ENCODE measurements at places on chromosomes 5 and 9.
A peak's percentile ranks its signal among the peaks of the same experiment; 100 is the strongest.

- no peak for DNase-seq
These were observed 128.6 kb downstream of the SPATA31D1 start for GRCh38 chr9:82117026-82117811.

GRCh38 chr5:170854566-170854965 is 7.3 kb upstream of the RANBP17 start:
- no peak for DNase-seq

- peak; percentile 78 for DNase-seq
These were observed 8.7 kb downstream of the CCL21 start for GRCh38 chr9:34701023-34701768.

DNA sequence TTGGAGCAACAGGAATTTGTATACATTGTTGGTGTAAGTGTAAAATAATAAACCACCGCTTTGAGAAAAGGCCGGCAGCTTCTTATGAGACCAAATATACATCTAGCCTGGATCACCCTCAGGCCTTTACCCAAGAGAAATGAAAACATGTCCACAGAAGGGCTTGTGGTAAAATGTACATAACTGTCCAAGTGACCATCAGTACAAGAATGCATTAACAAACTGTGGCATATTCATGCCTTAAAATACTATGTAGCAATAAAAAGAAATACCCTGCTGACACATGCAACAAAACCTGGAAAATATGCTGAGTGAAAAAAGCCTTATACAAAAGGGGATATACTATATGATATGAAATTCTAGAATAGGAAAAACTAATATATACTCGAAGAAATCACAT is 311.9 kb upstream of the TRPC7 start:
- no peak for DNase-seq

DNA sequence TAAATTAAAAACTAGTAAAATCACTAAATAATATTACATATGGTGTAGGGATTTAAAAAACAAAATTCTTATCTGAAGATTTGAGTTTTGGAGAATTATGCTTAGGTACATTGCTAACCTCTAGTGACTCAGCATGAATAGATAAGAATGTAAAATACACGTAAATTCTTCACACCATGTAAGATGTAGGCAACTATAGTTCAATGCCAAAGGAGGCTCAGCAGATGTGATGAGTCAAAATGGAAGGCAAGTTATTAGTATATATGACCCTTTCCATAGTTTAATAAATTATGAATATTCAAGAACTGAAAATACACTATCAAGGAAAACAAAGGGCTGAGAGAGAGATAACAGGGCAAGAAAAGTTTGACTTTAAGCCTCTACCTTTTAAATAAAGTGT is 79.0 kb downstream of the MRPS30 start:
- no peak for DNase-seq

DNA sequence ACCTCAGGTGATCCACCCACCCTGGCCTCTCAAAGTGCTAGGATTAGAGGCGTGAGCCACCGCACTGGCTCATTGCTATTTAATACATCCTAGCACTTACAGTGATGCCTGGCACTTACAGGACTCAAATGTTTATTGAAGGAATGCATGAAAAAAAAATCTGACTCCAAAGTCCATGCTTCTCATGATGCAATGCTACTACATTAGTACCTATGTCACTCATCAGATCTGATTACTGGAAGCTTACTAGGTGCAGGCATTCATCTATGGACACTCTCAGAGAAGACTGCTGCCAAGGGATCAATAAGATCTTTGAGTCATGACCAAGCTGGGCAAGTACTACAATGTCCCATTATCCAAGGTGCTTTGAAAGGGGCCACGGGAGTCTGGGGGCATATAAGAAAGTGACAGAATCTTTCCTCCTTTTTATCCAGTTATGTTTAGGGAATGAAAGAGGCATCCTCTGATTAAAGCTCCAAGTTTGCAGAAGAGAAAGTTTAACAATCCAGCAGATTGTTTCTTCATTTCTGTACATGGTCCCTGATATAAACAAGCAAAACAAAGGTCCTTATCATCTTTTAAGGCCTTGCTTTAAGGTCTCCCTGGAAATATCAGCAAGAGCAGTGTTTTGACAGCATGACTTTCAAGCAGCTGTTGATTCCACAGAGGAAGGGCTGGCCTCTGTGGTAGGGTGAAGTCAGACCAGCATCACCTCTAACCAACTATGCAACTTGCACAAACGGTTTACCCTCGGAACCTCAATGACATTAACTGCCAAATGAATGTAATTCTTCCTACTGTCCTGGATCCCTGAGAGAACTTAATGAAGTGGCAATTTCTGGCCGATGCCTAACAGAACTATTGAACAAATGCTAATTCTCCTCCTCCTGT is 35.9 kb downstream of the ARPC5L start:
- no peak for DNase-seq

DNA sequence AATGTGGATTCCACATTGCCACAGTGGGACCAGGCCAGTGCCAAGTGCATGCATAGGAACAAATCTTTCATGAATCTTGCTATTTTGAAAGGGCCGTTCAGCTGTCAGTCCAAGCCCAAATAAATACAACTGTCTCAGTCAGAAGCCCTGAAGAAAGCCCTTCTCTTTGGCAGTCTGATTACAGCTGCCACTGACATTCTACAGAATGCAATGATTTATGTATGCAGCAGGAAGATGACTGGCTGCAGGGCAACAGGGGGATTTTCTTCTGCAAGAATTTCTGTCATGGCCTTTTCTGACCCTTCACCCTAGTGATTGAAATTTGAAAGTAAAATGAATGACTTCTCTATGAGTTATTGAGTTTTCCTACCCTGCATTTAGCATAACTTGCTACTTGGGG is 86.7 kb upstream of the FER start:
- DNase-seq, result no peak

DNA sequence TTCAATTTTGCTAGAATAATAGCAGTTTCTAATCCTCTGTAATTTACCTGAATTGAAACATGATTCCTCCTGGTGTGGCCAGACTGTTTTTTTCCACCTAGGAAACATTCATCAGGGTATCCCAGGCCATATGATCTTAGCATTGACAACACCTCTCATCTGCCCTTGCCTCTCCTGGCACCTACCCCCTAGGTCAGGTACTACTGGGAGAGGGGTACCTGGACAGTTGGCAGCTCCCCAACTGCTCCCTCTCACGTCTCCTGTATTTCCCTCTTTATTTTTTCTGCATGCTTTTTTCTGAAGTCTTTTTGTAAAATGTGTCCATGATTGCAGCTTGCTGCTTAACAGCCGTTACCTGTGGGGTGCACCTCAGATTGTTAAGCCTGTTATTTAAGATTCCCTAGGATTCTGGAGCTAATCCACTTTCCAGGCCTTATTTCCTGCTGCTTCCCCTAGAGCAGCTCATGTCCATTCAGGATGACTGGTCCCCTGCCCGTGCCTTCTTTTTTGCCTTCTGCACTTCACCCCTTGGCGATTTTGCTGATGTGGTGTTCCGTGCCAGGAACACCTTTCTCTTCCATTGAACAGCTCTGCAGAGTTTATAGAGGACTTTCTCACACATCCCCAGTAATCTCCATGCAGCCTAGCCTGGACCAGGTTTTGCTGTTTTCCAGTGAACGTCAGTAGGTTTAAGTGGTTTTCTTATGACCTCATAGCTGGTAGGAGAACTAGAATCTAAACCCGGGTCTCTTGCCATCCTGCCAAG is 33.6 kb downstream of the SNX30 start:
- DNase-seq, result no peak

DNA sequence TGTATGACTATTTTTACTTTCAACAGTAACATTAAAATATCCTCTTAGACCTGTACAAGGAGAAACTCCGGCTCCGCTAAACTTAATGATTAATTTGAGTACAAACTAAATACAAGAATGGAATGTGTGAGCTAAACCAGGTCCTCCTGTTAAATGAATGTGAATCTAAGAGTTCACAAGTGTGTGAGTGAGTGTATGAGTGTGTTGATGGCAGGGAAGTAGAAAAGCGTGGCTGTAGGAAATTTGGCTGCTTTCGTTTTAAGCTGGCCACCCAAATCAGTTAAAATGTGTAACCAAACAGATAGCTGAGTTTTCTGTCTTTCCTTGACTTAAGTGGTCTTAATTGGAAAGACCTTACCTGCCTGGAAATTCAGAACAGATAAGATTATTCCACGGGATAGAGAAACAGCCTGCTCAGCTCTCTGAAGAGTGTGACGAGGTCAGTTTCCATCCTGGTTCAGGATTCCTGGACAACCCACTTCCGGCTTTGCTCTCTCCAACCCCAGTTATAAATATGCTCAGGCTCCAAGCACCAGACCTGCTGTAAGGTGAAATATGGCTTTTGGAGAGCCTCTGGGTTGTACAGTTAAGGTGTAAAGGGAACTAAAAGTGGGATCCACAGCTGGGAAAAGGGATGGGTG is 908.6 kb upstream of the EDIL3 start:
- DNase-seq, result no peak

DNA sequence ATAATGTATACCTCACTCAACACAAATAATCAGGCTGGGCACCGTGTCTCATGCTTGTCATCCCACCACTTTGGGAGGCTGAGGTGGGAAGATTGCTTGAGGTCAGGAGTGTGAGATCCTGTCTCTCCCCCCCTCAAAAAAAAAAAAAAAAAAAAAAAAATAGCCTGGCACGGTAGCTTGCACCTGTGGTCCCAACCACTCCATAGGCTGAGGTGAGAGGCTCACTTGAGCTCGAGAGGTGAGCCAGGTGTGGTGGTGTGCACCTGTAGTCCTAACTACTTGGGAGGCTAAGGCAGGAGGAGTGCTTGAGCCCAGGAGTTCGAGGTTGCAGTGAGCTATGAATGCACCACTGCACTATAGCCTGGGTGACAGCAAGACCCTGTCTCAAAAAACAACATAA is 9.6 kb upstream of the ETF1 start:
- no peak for DNase-seq

DNA sequence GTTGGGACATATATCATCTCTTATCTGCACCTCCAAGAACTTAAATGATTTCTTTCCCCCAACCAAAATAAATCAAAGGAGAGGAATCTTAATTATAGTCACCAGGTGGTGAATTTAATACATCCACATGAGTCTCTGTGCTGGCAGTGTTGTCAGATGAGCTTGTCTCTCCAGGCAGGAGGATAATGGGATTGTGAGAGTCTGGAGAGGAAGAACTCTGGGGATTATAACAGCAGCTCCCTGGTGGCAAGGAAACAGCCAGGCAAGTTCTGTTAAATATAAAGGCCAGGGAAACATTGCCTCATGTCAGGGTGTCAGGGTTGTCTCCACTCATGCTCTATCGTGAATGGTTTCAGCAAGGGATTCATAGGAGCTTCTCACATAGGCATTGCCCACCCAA is 80.8 kb downstream of the TLR4 start:
- DNase-seq, result no peak

DNA sequence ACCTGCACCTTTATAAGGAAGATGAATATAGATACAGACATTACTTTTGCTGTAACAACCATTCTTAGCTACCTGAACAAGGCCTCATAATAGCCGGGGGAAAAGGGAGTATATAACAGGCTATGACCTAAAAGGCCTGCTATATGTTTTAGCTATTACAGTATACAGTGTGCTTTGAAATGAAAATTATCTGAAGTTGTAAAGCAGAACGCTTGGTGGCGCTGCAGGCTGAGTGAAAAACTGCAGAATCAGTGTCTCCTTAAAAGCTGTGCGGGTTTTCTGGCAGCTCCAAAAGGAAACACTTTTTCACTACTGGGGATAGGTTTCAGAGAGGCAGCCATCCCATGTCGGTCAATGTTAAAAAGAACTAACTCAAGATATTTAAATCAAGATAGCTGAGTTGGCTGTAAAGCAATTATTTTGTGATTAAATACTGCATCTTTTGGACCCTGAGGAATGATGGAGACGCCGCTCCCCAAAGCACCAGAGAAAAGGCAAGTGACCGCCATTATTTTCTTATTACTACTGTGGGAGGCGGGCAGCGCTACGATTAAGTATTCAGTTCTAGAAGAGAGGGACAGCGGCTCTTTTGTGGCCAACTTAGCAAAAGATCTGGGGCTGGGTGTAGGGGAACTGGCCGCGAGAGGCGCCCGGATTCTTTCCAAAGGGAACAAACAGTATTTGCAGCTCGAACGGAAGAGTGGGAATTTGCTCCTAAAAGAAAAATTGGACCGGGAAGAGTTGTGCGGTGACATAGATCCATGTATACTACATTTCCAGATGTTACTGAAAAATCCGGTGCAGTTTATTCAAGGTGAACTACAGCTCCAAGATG is 5.9 kb downstream of the PCDHB6 start:
- DNase-seq, result no peak

DNA sequence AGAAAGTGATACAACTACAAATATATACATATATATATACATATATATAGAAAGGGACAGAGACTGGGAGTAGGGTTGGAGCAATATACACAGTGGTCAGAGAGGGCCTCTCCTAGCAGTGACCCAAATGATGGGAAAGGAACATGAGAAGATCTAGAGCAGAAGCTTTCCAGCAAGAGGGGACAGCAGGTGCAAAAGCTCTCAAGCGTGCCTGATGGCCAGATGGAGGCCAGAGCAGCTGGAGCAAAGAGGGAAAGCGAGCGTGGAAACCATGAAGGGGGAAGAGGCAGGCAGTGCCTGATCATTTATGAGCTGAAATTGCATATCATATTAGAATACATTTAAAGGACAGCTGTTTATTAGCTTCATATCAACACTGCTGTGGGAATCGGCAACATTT is 7.6 kb upstream of the GRPEL2 start:
- DNase-seq, result no peak

- no peak for DNase-seq
These were observed 107.8 kb upstream of the OSMR start for GRCh38 chr5:38737976-38738375.

- DNase-seq, result no peak
These were observed 71.5 kb upstream of the RPS23 start for GRCh38 chr5:82349652-82350051.

GRCh38 chr9:121626012-121626411 is 25.4 kb upstream of the DAB2IP start:
- DNase-seq, result no peak

GRCh38 chr9:117783828-117784227 is 79.6 kb downstream of the TLR4 start:
- peak; percentile 78 for DNase-seq

GRCh38 chr9:35203528-35203927 is 41.7 kb downstream of the UNC13B start:
- DNase-seq, result no peak

DNA sequence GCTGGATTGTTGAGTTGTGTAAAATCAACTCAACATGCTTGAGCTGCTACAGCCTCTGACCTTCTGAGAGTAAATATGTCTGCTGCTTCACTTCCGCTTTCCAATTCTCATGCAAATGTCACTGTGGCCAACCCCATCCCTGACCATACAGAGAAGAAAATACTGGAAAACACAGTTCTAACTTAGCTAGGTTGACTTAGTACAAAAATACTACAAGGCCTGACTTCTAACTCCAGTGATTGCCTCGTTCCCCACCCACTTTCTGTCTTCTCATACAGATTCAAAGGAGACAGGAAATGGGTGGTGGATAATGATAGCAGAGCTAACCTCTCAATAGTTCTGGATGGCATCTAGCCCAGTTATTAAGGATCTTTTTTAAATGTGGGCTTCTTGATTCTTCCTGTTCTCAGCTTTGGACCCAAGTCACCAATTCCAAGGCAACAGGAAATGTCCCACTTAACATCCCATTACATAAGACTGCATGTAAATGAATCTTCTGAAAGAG is 226.6 kb upstream of the SLC24A2 start:
- no peak for DNase-seq
